ENCODE measurements at places on chromosomes 6 and 20. TPM values are rescaled to one million over a fixed set of nuclear protein-coding genes. Genes with fewer than 3 reads are reported as not detected.

GRCh38 chr20:32879538-32879937 lies 20.8 kb downstream of the EFCAB8 start:
- no peaks in the 10 kb centered on the region for H3K27me3 ChIP-seq
- H3K27ac ChIP-seq: no peak overlapping the region
- H3K4me1 ChIP-seq: peaks cover 1% of the 10 kb centered on the region
- DNase-seq: no peak

DNA sequence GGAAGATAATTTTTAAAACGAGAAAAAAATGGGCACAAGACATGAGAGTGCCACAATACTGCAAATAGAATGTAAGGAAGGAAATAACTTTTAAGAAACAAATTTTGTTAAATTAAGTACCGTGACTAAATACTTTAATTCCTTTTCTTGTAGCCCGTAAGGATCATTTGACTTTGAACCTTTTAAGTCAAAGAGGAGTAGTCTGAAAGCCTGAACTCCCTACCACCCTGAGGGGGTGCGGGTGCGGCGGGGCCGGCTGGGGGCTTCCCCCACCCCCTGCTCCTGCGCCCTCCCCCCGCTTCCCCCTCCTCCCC lies 231 bp upstream of the PHACTR2 start:
- H3K4me3 ChIP-seq: peak overlapping the region; percentile 97
- peaks cover 10% of the 10 kb centered on the region for H3K4me1 ChIP-seq
- H3K27me3 ChIP-seq: no peaks in the 10 kb centered on the region

- DNase-seq: peak; percentile 20
- H3K27ac ChIP-seq: no peak overlapping the region
- H3K4me3 ChIP-seq: no peak overlapping the region
- H3K27me3 ChIP-seq: peaks cover 2% of the 10 kb centered on the region
- H3K4me1 ChIP-seq: no peaks in the 10 kb centered on the region
These were observed 30.5 kb upstream of the AKAP12 start for GRCh38 chr6:151209071-151209831.

- H3K27ac ChIP-seq: peak overlapping the region; percentile 61
- H3K4me1 ChIP-seq: peaks cover 30% of the 10 kb centered on the region
These were observed 63.7 kb upstream of the SLC22A23 start for GRCh38 chr6:3520281-3521230.

GRCh38 chr20:10020937-10021336 lies 13.8 kb upstream of the ANKEF1 start:
- no peaks in the 10 kb centered on the region for H3K36me3 ChIP-seq
- H3K27ac ChIP-seq: no peak overlapping the region
- no peak for DNase-seq
- H3K4me3 ChIP-seq: no peak overlapping the region
- H3K27me3 ChIP-seq: peaks cover 4% of the 10 kb centered on the region

DNA sequence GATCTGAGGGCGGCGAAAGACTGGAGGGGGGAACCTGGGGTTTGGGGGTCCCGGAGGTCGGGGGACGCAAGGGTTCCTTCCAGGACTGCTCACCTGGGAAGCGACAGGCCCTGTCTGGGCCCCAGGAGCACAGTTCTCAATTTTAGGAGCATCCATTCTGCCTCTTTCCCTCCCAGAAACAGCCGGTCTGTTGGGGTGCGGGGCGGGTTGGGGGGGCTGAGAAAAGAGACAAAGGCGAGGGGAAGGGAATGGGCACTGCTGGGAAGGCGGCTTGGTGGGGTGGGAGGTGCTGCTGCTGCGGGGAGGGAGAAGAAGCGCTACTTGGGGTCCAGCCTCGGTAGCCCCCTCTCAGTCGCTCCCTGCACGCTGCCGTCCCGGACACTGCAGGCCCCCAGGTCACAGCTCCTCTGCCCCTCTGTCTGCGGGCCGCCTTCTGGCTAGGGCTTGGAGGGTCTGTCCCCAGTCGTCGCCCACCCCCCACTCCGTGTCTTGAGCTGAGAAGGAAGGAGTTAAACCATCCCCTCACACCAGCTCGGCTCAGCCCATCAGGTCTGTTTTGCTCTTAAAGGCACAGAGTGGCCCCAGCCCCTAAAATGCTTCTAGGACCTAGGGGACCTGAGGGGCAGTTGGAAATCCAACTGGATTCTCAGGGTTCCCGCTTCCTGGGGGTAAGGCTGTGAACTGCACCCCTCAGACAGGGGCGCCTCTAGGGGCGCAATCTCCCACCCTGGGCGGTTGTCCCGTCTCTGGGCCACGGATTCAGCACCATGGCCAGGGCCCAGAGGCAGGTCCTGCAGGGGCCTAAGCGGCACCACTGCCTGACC lies 690 bp downstream of the GDAP1L1 start:
- peaks cover 28% of the 10 kb centered on the region for H3K27me3 ChIP-seq
- H3K4me3 ChIP-seq: no peak overlapping the region
- H3K36me3 ChIP-seq: no peaks in the 10 kb centered on the region
- no peaks in the 10 kb centered on the region for H3K4me1 ChIP-seq

DNA sequence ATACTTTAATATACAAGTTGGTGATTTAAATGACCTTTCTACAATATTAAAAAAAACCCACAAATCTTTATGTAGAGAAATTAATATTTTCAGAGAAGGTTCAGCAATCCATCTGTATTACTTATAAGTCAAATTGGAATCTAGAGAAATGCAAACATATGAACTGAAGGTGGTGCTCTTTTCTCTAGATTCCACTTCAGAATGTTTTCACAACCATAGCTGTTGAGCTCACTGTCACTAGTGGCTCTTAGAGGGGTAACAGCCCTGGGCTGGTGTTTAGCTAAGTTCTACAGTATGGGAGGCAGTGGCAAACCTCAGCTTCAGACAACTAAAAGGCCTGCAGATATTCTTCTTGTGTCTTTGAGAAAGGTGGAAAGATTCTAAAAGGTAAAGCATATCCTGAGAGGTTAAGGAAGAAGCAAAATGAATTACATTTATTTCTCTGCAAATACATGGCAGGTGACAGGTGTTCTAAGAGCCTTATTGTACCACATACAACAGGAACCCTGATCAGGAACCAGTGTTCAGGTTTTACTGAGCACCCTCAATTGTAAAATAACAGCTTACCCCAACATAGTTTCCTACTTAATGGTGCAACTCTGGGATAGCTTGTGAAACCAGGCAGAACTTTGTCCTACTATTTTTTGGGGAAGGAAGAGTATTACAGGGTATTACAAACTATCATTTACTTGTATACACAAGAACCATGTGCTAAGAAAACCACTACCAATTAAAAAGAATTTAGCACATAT lies 56.6 kb upstream of the SAMHD1 start:
- H3K27ac ChIP-seq: no peak overlapping the region
- H3K36me3 ChIP-seq: peaks cover 7% of the 10 kb centered on the region
- H3K4me3 ChIP-seq: no peak overlapping the region
- no peaks in the 10 kb centered on the region for H3K4me1 ChIP-seq
- no peaks in the 10 kb centered on the region for H3K27me3 ChIP-seq

DNA sequence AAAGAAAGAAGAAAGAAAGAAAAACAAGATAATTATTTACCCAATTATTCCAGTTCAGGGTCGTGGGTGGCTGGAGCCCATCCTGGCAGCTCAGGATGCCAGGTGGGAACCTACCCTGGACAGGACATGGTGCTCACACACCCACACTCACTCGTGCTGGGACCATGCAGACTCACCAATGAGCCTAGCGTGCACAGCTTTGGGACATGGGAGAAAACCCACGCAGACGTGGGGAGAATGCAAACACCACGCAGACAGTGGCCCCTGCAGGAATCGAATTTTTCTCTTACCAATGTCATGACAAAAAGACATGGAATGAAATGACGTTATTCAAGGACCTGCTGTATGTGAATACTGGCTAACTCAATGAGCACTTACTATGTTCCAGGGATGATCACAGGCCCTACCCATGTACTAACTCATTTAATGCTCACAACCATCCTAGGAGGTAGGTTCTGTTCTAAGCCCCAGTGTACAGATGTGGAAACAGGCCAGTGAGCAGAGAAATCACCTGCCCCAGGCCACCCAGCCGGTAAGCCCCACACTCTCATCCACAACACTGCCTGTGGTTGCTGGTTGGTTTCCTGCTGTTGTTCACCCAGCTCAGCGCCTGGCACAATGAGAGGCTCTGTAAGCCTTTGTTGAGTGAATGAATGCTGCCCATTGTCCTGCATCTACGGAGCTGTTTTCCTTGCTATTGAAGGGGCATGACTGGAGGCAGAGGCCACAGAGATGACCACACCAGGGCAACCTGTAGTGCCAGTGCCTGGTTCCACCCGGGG lies 6.8 kb upstream of the PI16 start:
- no peak overlapping the region for H3K4me3 ChIP-seq
- peaks cover 5% of the 10 kb centered on the region for H3K4me1 ChIP-seq
- H3K36me3 ChIP-seq: no peaks in the 10 kb centered on the region
- DNase-seq: peak; percentile 24
- no peak overlapping the region for H3K27ac ChIP-seq
- H3K27me3 ChIP-seq: no peaks in the 10 kb centered on the region

GRCh38 chr6:112007805-112008204 lies 46.1 kb upstream of the CCN6 start:
- no peaks in the 10 kb centered on the region for H3K27me3 ChIP-seq
- H3K4me3 ChIP-seq: no peak overlapping the region
- peaks cover 16% of the 10 kb centered on the region for H3K4me1 ChIP-seq
- no peaks in the 10 kb centered on the region for H3K36me3 ChIP-seq
- H3K27ac ChIP-seq: no peak overlapping the region

- H3K36me3 ChIP-seq: no peaks in the 10 kb centered on the region
- DNase-seq: no peak
- no peaks in the 10 kb centered on the region for H3K4me1 ChIP-seq
- H3K27me3 ChIP-seq: no peaks in the 10 kb centered on the region
- no peak overlapping the region for H3K4me3 ChIP-seq
These were observed 250.0 kb downstream of the SLC24A3 start for GRCh38 chr20:19462491-19462890.

- no peak overlapping the region for H3K27ac ChIP-seq
- H3K4me3 ChIP-seq: no peak overlapping the region
- peaks cover 5% of the 10 kb centered on the region for H3K4me1 ChIP-seq
- peak; percentile 74 for DNase-seq
- H3K27me3 ChIP-seq: no peaks in the 10 kb centered on the region
These were observed 36.4 kb upstream of the GCLC start for GRCh38 chr6:53581173-53581773.

GRCh38 chr6:154345811-154346210 lies 10.8 kb downstream of the IPCEF1 start:
- H3K27me3 ChIP-seq: no peaks in the 10 kb centered on the region
- H3K4me3 ChIP-seq: no peak overlapping the region
- H3K27ac ChIP-seq: no peak overlapping the region
- DNase-seq: no peak
- no peaks in the 10 kb centered on the region for H3K36me3 ChIP-seq

- peak; percentile 67 for DNase-seq
- peaks cover 29% of the 10 kb centered on the region for H3K4me1 ChIP-seq
- no peaks in the 10 kb centered on the region for H3K27me3 ChIP-seq
- no peak overlapping the region for H3K4me3 ChIP-seq
- no peaks in the 10 kb centered on the region for H3K36me3 ChIP-seq
These were observed 41.8 kb upstream of the LAMA4 start for GRCh38 chr6:112296122-112296521.

GRCh38 chr6:158279615-158280014 lies 32.6 kb upstream of the TULP4 start:
- H3K27ac ChIP-seq: no peak overlapping the region
- H3K4me1 ChIP-seq: peaks cover 5% of the 10 kb centered on the region
- no peaks in the 10 kb centered on the region for H3K36me3 ChIP-seq
- peak; percentile 48 for DNase-seq
- H3K4me3 ChIP-seq: no peak overlapping the region
- no peaks in the 10 kb centered on the region for H3K27me3 ChIP-seq

GRCh38 chr6:131063028-131063763 lies at the start of gene EPB41L2:
EPB41L2 (minus strand) TSS chr6:131063245; CDS start chr6:130956485, 106,760 bp downstream.
- peak within 1 kb of the TSS; percentile 65 for H3K4me3 ChIP-seq
- H3K4me1 ChIP-seq: 0 out of 2 replicates have a peak, but pooled peaks cover 3% of the 10 kb centered on the region
- H3K27ac ChIP-seq: peak within 1 kb of the TSS; percentile 87
- peak; percentile 86 for DNase-seq
- no peaks in the 10 kb centered on the region for H3K27me3 ChIP-seq

DNA sequence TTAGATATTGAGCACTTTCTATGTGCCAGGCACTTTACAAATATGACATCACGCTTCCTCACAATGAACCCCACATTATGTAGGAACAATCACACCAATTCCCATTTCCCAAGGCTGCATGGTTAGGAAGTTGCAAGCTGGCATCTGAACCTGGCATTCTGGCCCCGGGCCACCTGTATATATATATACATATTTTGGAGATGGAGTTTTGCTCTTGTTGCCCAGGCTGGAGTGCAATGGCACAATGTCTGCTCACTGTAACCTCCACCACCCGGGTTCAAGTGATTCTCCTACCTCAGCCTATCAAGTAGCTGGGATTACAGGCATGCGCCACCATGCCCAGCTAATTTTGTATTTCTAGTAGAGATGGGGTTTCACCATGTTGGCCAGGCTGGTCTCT lies 30.4 kb downstream of the SRC start:
- H3K36me3 ChIP-seq: peaks cover 13% of the 10 kb centered on the region
- H3K27ac ChIP-seq: no peak overlapping the region
- DNase-seq: no peak
- no peaks in the 10 kb centered on the region for H3K27me3 ChIP-seq
- peaks cover 15% of the 10 kb centered on the region for H3K4me1 ChIP-seq

DNA sequence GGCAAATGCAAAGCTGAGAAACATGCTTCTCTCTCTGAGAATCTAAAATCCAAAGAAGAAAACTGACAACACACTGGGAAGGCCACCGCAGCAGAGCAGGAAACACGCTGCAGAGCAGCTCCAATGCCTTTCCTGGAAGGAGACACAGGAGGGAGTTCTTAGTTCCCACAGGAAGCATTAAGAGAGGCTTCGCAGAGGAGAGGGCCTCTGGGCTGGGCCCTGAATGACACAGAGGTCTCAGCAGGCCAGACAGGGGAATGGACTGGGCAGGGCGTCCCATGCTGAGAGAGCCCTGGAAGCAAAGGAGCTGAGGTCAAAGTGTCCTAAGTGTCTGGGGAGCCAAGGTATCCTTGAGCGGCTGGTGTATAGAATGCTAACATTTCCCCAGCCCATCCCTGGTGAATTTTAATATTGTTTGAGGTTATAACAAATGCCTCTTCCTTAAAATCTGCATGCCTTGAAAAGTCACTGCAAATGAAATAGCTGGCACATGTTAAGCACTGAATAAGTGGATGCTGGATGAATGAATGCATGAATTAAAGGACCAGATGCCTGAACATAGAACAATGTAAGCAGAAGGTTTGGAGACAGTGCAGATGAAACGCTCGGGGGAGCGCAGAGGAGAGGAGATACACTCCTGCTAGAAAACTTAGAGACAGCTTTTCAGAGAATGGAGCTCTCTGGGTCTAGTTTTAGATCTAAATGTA lies 110.0 kb upstream of the SYNDIG1 start:
- H3K4me1 ChIP-seq: no peaks in the 10 kb centered on the region
- H3K27ac ChIP-seq: no peak overlapping the region
- H3K36me3 ChIP-seq: no peaks in the 10 kb centered on the region
- H3K27me3 ChIP-seq: no peaks in the 10 kb centered on the region

The HEY2 gene
- not detected for total RNA-seq

The GSTA2 gene
- not detected for total RNA-seq

The SYCP2 gene
- total RNA-seq: 0.56 TPM

The ELOVL2 gene
- total RNA-seq: 10.6 TPM

The SGK2 gene
- total RNA-seq: not detected

The HFE gene
- total RNA-seq: 14.9 TPM

The FNDC1 gene
- total RNA-seq: not detected

The PDE7B gene
- 12.4 TPM for total RNA-seq

The FOXP4 gene
- total RNA-seq: 0.72 TPM

The CAP2 gene
- total RNA-seq: 14.5 TPM

The TFAP2D gene
- total RNA-seq: not detected

The PTK6 gene
- not detected for total RNA-seq

The EYA2 gene
- 2.5 TPM for total RNA-seq

The C2 gene
- total RNA-seq: 0.18 TPM

The C6orf52 gene
- total RNA-seq: not detected

The RHAG gene
- total RNA-seq: not detected

The CDSN gene
- not detected for total RNA-seq
